ENCODE measurements at places on chromosomes 11 and 22. TPM values are rescaled to one million over a fixed set of nuclear protein-coding genes. Genes with fewer than 3 reads are reported as not detected.

Gene APLNR
- total RNA-seq: not detected

DNA sequence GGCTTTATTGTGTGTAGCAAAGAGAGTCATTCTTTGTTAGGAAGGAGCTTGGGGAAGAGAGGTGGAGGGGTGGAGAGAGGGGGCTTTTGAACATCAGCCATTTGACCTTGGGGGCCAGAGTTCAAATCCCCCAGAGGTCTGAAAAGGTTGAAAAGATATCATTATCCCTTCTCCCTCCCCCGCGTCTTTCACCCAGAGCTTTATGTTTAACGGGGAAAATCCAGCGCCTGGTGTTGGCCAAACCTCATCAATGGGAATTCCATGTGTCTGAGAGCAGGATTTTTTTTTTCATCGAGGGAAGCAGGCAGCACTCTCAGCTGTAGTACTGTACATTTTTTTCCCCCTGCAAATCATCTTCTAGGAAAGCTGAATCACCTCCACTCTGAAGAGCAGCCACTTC, 122.4 kb upstream of the HSD17B12 start:
- peaks cover 10% of the 10 kb centered on the region for H3K4me1 ChIP-seq
- H3K4me3 ChIP-seq: no peak overlapping the region
- no peak for DNase-seq
- H3K27me3 ChIP-seq: peaks cover 67% of the 10 kb centered on the region
- H3K27ac ChIP-seq: no peak overlapping the region

GRCh38 chr11:30155428-30155827, 75.4 kb upstream of the FSHB start:
- H3K4me1 ChIP-seq: no peaks in the 10 kb centered on the region
- DNase-seq: no peak
- H3K27me3 ChIP-seq: no peaks in the 10 kb centered on the region
- H3K4me3 ChIP-seq: no peak overlapping the region

GRCh38 chr11:119983240-119983732, 154.6 kb downstream of the TRIM29 start:
- H3K36me3 ChIP-seq: no peaks in the 10 kb centered on the region
- H3K4me3 ChIP-seq: no peak overlapping the region
- no peaks in the 10 kb centered on the region for H3K4me1 ChIP-seq
- H3K27me3 ChIP-seq: peaks cover 2% of the 10 kb centered on the region
- H3K27ac ChIP-seq: no peak overlapping the region
- DNase-seq: no peak

DNA sequence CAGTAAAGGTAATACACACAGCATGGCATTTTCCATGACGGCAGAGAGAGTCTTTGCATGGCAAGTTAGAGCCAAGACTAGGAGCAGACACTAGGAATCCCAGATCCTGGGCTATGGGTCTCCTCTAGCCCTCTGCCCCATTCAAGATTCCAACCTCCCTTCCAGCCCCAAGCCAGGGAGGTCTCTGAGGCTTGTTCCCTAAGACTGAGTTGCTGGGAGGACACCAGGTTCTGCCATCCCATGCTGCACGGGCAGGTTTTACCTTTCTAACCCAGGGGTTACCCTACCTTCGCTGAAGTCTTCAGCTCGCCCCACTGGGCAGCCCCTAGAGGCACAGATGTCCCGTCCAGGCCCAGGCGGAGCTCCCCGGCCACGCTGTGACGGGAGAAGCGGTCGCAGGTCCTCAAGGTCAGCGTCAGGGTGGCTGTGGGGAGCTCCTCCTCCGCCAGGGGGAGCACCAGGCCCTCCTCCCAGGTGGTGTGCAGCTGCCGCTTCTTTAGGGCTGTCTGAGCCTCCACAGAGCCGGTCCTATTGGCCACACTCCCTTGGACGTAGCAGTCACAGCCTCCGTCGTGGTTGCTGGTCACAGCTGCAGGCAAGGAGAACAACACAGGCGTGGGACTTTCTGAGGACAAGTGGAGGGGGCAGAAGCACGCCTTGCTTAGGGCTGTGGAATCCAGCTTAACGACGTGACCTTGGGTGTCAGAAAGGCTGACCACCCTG, 33.8 kb downstream of the SYT13 start:
- no peaks in the 10 kb centered on the region for H3K36me3 ChIP-seq
- no peak for DNase-seq
- H3K27ac ChIP-seq: no peak overlapping the region
- peaks cover 2% of the 10 kb centered on the region for H3K27me3 ChIP-seq
- H3K4me3 ChIP-seq: no peak overlapping the region

GRCh38 chr11:10514202-10514601, 26.8 kb downstream of the RNF141 start:
- H3K4me1 ChIP-seq: peaks cover 2% of the 10 kb centered on the region
- H3K4me3 ChIP-seq: no peak overlapping the region
- DNase-seq: no peak
- H3K27me3 ChIP-seq: no peaks in the 10 kb centered on the region
- peaks cover 22% of the 10 kb centered on the region for H3K36me3 ChIP-seq

Gene MS4A7
- not detected for total RNA-seq

DNA sequence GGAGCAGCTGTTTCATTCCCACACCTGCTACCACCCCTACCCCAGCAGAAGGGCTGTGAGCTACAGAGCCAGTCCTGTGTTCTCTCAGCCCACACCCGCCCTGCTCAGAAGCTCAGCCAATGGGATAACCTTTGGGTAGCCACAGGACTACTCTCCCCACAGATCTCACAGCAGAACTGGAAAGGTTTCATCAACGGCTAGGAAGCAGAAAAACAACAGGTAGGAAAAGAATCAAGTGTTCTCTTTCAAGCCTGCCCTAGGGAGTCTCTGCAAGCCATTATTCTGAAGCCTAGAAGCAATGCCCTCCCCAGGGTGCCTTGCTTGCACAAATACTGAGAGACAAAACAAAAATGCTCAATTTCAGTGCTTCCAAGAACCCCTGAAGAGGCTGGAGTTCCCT, 77.2 kb downstream of the TMPRSS5 start:
- no peaks in the 10 kb centered on the region for H3K36me3 ChIP-seq
- H3K4me1 ChIP-seq: no peaks in the 10 kb centered on the region
- peaks cover 14% of the 10 kb centered on the region for H3K27me3 ChIP-seq
- no peak overlapping the region for H3K4me3 ChIP-seq
- DNase-seq: no peak
- H3K27ac ChIP-seq: no peak overlapping the region

DNA sequence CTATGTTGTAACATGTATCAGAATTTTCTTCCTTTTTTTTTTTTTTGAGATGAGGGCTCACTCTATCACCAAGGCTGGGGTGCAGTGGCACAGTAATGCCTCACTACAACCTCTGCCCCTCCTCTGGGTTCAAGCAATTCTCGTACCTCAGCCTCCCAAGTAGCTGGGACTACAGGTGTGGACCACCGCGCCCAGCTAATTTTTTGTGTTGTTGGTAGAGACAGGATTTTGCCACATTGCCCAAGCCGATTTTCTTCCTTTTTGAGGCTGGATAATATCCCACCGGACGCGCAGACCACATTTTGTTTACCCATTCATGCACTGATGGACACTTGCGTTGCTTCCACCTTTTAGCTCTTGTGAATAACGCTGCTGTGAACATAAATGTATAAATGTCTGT, 97.0 kb downstream of the BRD1 start:
- H3K27me3 ChIP-seq: peaks cover 29% of the 10 kb centered on the region
- DNase-seq: no peak
- no peak overlapping the region for H3K4me3 ChIP-seq

All from activated T-helper 2 cell treated with anti-CD3 and anti-CD28 coated beads, Interferon-gamma antibody, Interleukin-2, Interleukin-4, amounts not matched to agents 10 μg/mL and 5 μg/mL and 100 μg/mL, durations not matched to agents 14 hours and 24 hours and 36 hours (primary cell).